ENCODE measurements at places on chromosomes 16 and 17.

- no peak for DNase-seq
Measured at GRCh38 chr17:79077587-79077986, 3.0 kb downstream of the ENGASE start.

DNA sequence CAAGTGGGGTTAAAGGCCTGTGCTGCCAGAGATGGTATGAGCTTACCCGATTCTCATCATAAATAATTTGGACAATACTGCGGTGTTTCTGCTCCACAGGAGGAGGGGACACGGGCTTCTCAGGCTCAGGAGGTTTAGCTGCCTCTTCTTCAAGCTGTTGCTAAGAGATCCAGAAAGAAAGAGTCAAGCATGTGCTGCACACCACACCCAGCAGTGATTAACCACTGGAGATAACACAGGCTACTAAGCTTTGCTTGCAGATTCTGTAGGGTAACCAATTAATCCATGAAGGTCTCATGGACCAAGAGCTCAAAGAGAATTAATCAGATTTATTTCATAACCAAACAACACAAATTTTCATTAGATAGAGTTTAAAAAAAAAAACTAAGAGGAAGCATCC lies 56.6 kb downstream of the NCOR1 start:
- no peak for DNase-seq

- DNase-seq: no peak
Measured at GRCh38 chr16:2063861-2064260, 16.1 kb downstream of the TSC2 start.

DNA sequence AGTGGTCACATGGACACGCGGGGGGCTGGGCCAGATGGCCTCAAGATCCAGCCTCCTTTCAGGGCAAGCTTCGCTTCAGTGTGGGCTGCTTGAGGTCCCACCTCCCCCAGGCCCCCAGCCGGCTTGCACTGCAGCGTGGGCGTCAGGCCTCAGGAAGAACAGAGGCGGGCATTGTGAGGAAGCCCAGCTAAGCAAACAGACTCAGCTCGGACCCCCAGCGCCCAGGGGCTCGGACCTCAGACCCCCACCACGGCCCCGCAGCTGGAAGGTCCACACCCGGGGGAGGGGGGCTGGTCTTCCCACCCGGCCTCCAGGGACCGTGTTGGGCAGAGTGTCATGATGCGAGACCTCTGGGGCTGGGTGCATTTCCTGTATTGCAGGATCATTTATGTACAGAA lies 24.7 kb upstream of the ZNF469 start:
- DNase-seq: no peak

DNA sequence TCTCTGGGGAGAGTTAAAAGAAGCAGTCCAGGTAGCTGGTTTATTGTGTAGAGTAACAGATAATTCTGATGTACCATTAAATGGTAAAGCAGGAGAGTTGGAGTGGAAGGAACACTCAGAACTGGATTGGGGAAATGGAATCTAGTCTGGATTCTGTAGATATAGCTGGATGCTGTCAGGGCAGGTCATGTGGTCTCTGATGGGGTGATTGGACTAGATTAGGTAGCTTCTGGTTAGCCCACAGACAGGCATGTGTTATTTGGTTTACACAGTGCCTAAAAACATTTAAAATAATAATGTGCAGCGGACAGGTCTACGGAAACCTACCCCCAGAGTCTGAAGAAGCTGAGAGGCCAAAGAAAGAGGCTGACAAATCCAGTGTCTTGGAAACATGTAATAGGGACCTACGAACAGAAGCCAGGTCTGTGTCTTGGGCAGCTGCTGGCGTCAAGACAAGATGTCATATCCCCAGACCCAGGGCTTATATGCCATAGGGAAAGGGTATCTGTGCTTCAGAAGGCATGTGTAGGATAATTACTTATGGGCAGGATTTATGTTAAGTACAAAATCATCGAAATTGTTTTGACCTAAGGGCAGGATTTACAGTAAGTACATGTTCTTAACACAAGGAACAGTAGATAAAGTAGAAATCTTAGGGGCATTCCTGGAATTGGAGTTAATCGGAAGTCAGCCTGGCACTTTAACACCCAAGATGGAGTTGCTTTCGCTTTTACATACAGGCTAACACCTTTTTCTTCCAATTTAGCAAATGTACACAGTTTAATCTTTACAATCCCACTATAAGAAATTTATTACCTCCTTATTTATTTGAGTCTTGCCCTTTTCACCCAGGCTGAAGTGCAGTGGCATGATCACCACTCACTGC lies 12.4 kb downstream of the LUC7L3 start:
- no peak for DNase-seq

- DNase-seq: no peak
Measured at GRCh38 chr17:56465886-56466285, 127.6 kb upstream of the NOG start.

DNA sequence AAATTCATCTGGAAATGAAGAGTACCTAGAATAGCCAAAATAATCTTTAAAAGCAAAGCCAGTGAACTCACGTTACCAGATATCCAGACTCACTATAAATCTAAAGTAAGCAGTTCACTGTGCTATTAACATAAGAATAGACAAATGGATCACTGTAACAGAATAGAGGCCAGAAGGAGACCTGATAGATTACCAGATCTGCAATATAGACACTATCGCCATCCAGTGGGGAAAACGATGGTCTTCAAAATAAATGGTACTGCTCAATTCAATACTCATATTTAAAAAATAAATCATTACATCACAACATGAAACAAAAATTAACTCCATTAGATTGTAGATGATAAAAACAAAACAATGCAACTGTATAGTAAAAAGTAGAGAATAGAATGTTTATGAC lies 158.6 kb upstream of the CDH8 start:
- no peak for DNase-seq

GRCh38 chr17:35286120-35286781 lies 43.4 kb downstream of the SLFN5 start:
- no peak for DNase-seq

DNA sequence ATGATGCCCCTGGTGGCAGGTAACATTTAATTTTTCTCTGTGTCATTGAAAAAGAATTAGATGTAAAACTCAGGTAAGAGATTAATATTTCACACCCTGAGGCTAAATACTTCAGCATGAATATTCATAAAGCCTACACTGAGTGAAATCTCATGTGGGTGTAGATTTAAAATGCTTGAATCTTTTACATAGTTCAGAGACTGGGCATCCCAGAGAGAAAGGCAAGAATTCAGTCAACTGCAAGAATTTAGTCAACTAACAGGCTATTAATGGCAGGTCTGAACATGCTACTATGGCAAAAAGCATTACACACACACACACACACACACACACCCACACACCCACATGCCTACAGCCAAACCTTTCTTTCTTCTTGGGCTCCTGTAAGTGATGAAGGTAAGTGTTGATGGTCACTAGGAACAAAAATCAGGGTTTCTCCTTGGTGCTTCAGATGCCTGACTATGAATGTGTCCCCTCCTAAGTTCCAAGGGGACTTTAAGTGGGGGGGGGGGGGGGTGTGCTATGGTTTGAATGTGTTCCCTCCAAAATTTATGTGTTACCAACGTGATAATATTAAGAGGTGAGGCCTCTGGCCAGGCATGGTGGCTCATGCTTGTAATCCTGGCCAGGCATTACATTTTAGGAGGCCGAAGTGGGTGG lies 63.7 kb upstream of the PSMD7 start:
- no peak for DNase-seq

GRCh38 chr17:66487981-66488468 lies 185.6 kb downstream of the PRKCA start:
- DNase-seq: no peak

GRCh38 chr16:79008036-79008868 lies 592.3 kb downstream of the MAF start:
- DNase-seq: no peak

GRCh38 chr16:27461483-27462171 lies 59.7 kb downstream of the IL21R start:
- no peak for DNase-seq

DNA sequence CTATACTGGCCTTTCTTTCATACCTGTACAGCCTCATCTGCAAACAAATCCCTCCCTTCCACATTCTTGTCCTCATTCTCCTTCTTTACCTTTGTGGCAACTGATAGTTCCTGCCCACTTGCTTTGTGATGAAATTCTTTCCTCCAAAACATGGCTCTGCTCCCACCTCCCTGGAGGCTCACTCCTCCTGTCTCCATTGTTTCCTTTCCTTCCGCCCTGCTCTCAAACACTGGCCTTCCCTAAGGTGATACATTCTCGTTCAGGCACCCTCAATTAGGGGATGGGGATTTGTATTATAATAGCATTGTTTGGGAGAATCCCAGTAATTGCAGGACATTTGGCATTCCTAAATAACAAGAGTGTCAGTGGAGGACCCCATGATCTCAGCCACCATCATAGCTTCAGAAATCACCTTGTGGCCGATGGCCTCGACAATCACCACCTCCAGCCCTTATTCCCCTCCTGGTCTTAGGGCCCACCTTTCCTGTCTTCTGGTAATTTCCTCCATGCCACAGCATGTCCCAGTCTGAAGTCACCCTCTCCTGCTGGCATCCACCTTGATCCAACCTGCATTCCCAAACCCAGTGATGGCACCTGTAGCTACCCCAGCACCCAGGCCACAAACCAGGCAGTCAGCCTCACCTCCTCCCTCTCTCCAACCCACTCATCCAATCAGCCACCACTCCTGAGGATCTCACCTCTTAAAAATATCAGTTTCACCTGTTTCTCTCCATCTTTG lies 7.9 kb downstream of the UNC119 start:
- DNase-seq: no peak

DNA sequence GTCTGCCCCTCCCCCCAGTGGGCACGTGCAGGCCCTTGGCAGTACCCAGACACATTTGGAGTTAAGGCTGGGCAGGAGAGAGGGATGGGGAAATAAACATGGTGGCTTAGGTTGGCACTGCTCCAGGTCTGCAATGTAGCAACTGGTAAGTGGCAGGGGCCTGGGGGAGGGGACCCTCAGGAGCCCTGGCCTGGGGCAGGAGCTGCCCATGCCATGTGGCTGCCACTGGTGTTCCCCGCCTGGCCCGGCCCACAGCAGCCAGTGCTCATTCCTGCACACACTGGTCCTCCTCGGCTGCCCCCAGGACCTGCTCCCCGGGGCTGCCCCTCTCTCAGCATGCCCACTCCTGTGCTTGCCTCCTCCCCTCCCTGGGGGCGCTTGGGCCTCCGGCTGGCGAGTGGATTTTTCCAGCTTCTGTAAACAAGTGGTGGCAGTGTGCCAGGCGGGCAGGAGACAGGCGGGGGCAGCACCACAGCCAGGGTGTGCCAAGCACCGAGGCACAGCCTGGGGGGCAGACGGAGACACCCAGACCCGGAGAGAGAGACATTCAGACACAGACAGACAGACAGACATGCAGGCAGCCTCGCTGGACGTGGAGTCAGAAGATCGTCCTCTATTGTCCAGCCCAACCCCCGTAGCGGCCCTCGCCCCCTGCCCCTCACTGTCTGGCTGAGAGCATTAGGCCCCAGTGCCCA lies 9.4 kb downstream of the THRA start:
- DNase-seq: peak; percentile 96

DNA sequence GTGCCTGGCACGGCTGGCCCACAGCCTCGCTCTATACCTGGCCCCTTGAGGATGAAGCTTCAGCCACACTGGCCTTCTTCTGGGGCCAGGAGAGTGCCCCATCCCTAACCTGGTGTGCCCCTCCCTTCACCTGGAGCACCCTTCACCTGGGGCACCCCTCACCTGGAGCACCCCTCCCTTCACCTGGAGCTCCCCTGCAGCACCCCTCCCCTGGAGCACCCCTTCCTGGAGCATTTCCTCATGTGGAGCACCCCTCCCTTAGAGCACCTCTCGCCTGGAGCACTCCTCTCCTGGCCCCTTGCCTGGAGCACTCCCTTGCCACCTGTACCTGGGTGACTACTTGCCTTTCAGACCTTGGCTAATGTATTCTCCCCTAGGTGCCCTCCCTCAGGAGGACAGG lies 2.4 kb upstream of the FBXL16 start:
- no peak for DNase-seq

- no peak for DNase-seq
Measured at GRCh38 chr17:28749516-28750177, 5.8 kb downstream of the TRAF4 start.

- no peak for DNase-seq
Measured at GRCh38 chr17:70677783-70678647, 508.7 kb downstream of the KCNJ2 start.

DNA sequence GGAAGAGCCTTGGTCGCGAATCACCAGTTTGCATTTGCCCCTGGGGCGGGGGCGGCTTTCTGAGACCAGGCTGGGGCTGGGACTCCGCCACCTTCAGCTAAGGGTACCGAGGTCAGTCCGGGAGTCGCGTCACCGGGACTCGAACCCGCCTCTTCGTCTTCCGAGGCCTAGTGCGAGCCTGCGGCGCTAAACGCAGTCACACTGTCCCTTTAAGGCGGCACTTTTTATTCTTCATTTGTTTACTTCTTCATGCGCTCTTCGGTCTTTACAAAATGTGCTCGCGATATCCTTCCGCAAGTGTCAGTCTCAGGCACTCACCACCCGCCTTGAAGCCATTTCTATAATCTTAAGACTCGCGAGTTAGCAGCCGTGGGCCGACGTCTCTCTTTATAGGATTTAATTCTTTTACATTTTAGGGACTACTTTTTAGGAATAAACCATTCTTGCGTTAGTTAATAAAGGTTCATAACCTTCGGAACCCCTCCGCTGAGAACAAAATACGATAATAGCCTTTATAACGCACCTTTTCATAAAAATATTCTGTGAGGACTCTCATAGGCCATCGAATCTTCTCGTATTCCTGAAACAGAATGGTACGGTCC lies 593 bp upstream of the HEXIM1 start:
- peak; percentile 95 for DNase-seq

- no peak for DNase-seq
Measured at GRCh38 chr16:19882646-19883045, 2.0 kb downstream of the GPRC5B start.
